ENCODE measurements at places on chromosomes 16 and 17. TPM values are rescaled to one million over a fixed set of nuclear protein-coding genes. Genes with fewer than 3 reads are reported as not detected.

Gene PPP1R27
- 0.49 TPM for total RNA-seq

Gene KRTAP3-1
- total RNA-seq, result not detected

GRCh38 chr17:15249487-15249886 is 15.6 kb downstream of the PMP22 start:
- no peak overlapping the region for H3K27ac ChIP-seq
- DNase-seq, result no peak
- no peaks in the 10 kb centered on the region for H3K4me1 ChIP-seq
- no peak overlapping the region for H3K4me3 ChIP-seq
- no peaks in the 10 kb centered on the region for H3K36me3 ChIP-seq

GRCh38 chr16:4026854-4027253 is 89.4 kb downstream of the ADCY9 start:
- H3K36me3 ChIP-seq, result no peaks in the 10 kb centered on the region
- H3K4me1 ChIP-seq, result no peaks in the 10 kb centered on the region
- DNase-seq, result no peak
- H3K27me3 ChIP-seq, result no peaks in the 10 kb centered on the region
- H3K4me3 ChIP-seq, result no peak overlapping the region

GRCh38 chr16:87057211-87057881 is 259.8 kb downstream of the C16orf95 start:
- no peaks in the 10 kb centered on the region for H3K36me3 ChIP-seq
- no peaks in the 10 kb centered on the region for H3K4me1 ChIP-seq
- H3K4me3 ChIP-seq, result no peak overlapping the region
- no peak for DNase-seq
- H3K27me3 ChIP-seq, result no peaks in the 10 kb centered on the region
- no peak overlapping the region for H3K27ac ChIP-seq
